Stimulated activated CD4-positive, alpha-beta T cell treated with anti-CD3 and anti-CD28 coated beads, TNF-alpha, amount 100 ng/mL, for 1 hour (primary cell): ENCODE measurements at places on chromosomes 11 and 22.

GRCh38 chr22:28977481-28977971 lies 84.1 kb downstream of the C22orf31 start:
- DNase-seq, result no peak

- no peak for DNase-seq
Measured at GRCh38 chr11:6498544-6498943, 1.5 kb downstream of the DNHD1 start.

DNA sequence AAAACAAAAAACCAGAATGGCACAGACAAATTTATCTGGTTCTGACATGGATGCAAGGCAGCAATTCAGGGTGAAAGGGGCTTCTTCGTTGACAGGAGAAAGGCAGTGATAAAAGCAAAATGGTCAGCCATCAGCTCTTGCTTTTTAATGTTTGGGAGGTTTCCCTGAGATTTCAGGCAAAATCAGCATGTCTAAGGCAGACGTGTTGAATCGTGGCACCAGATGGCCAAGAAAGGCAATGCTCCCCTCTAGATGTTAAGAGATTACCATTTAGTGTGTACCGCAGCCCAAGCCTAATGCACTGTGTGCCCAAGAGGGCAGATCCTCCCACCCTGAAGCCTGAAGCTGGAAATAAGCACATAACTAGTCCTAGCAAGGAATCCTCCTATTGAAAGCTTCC lies 88.8 kb upstream of the GALNT18 start:
- DNase-seq, result no peak

- no peak for DNase-seq
Measured at GRCh38 chr11:124898263-124898680, 607 bp upstream of the ROBO4 start.

GRCh38 chr11:16279524-16279923 lies 76.8 kb downstream of the SOX6 start:
- DNase-seq, result no peak

GRCh38 chr11:76493626-76494539 lies 49.1 kb downstream of the EMSY start:
- no peak for DNase-seq

GRCh38 chr22:42901790-42902508 lies 44.9 kb upstream of the ARFGAP3 start:
- DNase-seq, result no peak
